ENCODE measurements at places on chromosomes 2 and 18. TPM values are rescaled to one million over a fixed set of nuclear protein-coding genes. Genes with fewer than 3 reads are reported as not detected.

Gene TCF23
- polyA plus RNA-seq = not detected

Gene LAMA3
- not detected for polyA plus RNA-seq

GRCh38 chr18:13630716-13631268, 95.6 kb downstream of the FAM210A start:
- H3K4me3 ChIP-seq = no peak overlapping the region
- H3K27ac ChIP-seq = no peak overlapping the region
- no peaks in the 10 kb centered on the region for H3K27me3 ChIP-seq
- peaks cover 3% of the 10 kb centered on the region for H3K4me1 ChIP-seq

- no peak overlapping the region for H3K27ac ChIP-seq
- no peaks in the 10 kb centered on the region for H3K4me1 ChIP-seq
- H3K27me3 ChIP-seq = no peaks in the 10 kb centered on the region
- no peak for DNase-seq
- H3K4me3 ChIP-seq = no peak overlapping the region
Observed at GRCh38 chr2:17069564-17069963, 403.9 kb upstream of the CYRIA start.

Gene RBM44
- not detected for polyA plus RNA-seq

- no peak overlapping the region for H3K27ac ChIP-seq
- peaks cover 13% of the 10 kb centered on the region for H3K36me3 ChIP-seq
- peaks cover 14% of the 10 kb centered on the region for H3K4me1 ChIP-seq
- peaks cover 3% of the 10 kb centered on the region for H3K27me3 ChIP-seq
Observed at GRCh38 chr2:151265991-151266390, 4.3 kb upstream of the RBM43 start.

DNA sequence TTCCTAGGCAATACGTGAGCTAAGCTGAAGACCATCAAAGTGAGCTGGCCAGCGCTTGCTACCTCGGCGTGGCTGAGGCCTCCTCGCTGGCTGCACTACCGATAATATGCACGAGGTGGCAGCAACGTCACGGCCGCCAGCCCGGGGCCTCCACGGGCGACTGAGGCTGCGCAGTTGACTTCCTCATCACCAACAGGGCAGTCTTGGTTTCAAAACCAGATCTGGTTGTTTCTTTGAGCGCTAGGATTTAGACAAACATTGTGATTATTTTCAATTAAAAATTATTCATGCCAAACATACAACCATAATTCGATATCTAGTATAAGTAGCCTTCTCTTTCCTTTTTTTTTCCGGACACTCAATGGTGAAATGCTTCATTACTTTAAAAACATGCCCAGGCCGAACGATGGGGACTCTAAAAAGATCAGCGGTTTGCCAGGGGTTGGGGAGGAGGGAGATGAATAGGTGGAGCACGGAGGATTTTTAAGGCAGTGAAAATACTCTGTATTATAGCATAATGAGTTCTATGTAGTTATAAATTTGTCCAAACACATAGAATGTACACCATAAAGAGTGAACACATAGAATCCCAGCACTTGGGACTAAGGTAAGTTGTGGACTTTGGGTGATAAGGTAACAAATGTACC, 52.0 kb downstream of the CYBRD1 start:
- no peaks in the 10 kb centered on the region for H3K36me3 ChIP-seq
- H3K27ac ChIP-seq = no peak overlapping the region
- H3K4me1 ChIP-seq = peaks cover 6% of the 10 kb centered on the region
- H3K27me3 ChIP-seq = no peaks in the 10 kb centered on the region

DNA sequence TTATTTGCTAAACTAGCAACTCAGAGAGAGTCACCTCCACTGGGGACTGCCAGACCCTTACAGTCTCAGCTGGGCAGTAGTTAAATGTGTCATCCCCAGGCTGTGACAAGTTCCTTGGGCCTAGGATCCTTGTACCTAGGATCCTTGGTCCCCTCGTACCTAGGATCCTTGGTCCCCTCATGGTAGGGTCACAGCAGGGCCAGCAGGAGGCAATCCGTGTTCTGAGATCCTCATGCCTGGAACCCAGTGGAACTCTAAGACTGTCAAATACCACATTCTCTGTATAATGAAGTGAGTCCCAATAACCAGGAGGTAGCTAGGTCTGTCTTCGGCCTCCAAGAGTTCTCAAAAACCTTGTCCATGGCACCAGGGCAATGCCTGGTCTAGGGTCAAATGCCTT, 60.8 kb downstream of the LYPD6B start:
- DNase-seq = no peak
- no peak overlapping the region for H3K27ac ChIP-seq
- H3K36me3 ChIP-seq = no peaks in the 10 kb centered on the region

DNA sequence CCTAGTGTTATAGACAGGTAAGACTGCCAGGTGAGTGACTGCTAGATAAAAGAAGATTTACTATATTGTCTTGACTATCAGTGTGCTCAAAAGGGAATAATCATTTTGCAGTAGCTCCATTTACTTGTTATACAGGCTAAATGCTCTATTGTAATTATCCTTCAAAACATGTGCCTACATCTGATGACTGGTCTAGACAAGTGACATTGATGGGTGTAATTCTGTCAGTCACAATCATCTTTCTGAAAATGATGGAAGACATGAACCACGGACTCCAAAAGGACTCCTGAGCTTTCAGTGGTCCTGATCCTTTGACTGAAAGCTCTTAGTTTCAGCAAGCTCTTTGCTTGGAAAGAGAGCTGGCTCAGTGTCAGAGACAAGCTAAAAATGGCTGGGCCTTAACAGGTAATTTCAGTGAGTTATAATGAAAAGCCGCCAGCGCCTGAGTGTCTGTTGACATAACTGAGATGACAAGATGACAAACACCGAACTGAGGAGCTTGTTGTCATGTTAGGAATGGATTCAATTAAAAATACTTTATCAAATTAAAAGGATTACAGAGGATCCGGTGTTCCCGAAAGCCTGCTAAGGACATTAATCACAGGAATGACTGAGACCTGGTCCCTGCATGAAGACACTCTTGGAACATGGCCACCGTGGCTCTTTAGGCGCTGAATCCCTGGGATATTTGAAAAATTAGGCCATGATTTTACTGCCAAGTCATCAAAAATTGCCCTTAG, 141.7 kb downstream of the CMPK2 start:
- H3K36me3 ChIP-seq = no peaks in the 10 kb centered on the region
- H3K4me1 ChIP-seq = no peaks in the 10 kb centered on the region
- no peak for DNase-seq
- peaks cover 3% of the 10 kb centered on the region for H3K27me3 ChIP-seq
- no peak overlapping the region for H3K27ac ChIP-seq

DNA sequence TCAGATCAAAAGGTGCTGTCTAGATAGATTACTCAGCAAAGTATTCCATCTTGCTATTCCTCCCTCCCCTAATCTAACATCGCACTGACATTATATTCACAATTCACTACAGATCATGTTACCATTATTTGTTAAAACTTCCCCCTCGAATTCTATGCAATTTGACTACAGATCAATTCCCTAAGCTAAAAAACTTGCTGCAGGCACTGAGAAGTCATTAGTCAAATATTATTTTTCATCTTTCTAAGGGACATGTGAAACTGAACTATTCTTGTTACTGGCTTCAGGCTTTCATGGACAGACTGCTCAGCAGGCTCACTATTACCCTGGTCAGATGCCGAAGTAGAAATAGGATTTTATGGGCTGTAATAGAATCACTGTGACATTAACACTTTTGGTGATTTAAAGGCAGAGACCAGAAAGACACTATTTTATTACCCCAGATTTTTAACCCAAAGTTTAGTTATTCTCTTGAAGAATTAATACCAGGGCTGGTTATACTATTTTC, 15.1 kb downstream of the MYL1 start:
- DNase-seq = no peak
- no peaks in the 10 kb centered on the region for H3K36me3 ChIP-seq
- no peaks in the 10 kb centered on the region for H3K27me3 ChIP-seq
- no peaks in the 10 kb centered on the region for H3K4me1 ChIP-seq

GRCh38 chr18:7273301-7273921, 42.5 kb downstream of the LRRC30 start:
- no peaks in the 10 kb centered on the region for H3K36me3 ChIP-seq
- H3K4me1 ChIP-seq = no peaks in the 10 kb centered on the region
- H3K27ac ChIP-seq = no peak overlapping the region
- H3K27me3 ChIP-seq = peaks cover 2% of the 10 kb centered on the region

- no peak overlapping the region for H3K27ac ChIP-seq
- peaks cover 10% of the 10 kb centered on the region for H3K4me1 ChIP-seq
- H3K36me3 ChIP-seq = no peaks in the 10 kb centered on the region
- H3K4me3 ChIP-seq = no peak overlapping the region
Observed at GRCh38 chr18:23178661-23179081, 43.4 kb downstream of the CABLES1 start.

Gene KCNJ3
- polyA plus RNA-seq = not detected

DNA sequence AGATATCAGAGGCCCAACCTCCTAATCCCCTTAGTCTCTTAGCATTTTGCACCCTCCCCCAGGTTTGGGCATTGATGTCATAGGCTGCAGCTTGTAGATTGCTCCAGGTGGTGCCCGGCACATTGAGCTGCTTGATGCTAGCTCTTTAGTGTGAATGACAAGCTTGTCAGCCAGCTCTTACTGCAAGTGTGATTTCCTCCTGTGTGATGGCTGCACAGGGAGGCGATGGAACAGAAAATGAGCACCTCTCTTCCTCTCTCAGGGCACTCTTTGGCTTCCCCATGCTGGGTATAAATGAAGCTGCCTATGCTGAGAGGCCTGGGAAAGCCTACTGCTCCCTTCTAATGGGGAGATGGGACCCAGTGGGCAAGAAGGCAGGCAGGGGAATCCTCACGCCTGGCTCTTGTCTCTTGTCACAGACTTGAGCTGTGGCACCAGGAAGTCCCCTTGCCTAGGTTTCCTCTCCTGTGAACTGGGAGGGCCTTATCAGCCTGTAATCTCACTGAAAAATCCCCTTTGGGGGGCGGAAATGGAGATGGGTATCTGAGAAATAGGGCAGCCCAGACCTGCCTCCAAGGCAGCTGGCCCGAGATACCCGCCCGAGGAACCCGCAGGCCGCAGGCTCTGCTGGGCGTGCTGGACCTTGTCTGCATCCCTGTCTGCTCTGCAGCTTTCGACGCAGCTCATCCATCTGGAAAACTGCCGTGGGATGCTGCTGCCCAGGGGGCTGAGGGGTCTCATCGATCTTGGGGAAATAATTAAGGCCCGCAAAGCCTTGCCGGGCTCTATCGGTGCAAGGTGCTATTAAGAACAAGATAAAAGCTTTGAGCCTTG, 163.5 kb upstream of the CXCR4 start:
- H3K36me3 ChIP-seq = no peaks in the 10 kb centered on the region
- peaks cover 4% of the 10 kb centered on the region for H3K27me3 ChIP-seq
- H3K4me3 ChIP-seq = peak overlapping the region; percentile 35
- peak; percentile 78 for DNase-seq
- H3K27ac ChIP-seq = peak overlapping the region; percentile 86

GRCh38 chr2:98586551-98587140, 21.7 kb downstream of the COA5 start:
- no peak overlapping the region for H3K4me3 ChIP-seq
- no peak overlapping the region for H3K27ac ChIP-seq
- peaks cover 16% of the 10 kb centered on the region for H3K4me1 ChIP-seq
- DNase-seq = no peak
- H3K27me3 ChIP-seq = no peaks in the 10 kb centered on the region
- H3K36me3 ChIP-seq = peaks cover 20% of the 10 kb centered on the region

- no peaks in the 10 kb centered on the region for H3K4me1 ChIP-seq
- no peaks in the 10 kb centered on the region for H3K36me3 ChIP-seq
- no peak overlapping the region for H3K27ac ChIP-seq
- H3K4me3 ChIP-seq = no peak overlapping the region
- H3K27me3 ChIP-seq = peaks cover 2% of the 10 kb centered on the region
Observed at GRCh38 chr18:1012775-1013174, 108.1 kb downstream of the ADCYAP1 start.

Gene MPP4
- polyA plus RNA-seq = not detected

Gene UGT1A3
- polyA plus RNA-seq = not detected

DNA sequence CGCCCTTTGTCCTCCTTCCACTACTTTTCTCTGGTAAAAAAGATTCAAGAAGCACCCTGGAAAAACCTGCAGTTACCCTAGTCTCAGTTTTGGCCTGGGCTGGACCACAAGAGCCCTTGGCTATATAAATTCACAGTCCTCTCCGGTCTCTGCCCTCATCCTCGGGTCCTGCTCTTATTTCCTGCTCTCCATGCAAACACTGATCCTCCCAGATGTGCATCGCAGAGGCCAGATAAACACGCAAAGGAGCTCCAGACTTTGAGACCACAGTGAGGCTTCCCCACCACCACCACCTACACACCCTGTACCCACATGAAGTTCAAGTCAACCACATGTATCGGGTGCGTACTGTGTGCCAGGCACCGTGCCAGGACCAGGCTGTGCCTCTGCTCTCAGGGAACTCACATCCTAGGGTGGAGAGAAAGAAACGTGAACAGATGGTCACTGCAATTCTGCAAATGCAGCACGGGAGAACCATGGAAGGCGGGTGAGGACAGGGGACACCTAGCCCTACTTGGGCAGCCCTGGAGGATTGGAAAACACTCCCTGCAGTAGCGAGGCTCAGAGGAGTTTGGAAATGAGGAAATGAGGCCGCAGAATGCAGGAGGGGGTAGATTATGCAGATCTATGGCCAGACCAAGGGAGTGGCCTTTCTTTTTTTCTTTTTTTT, 7.4 kb downstream of the CTDSP1 start:
- H3K4me1 ChIP-seq = peaks cover 54% of the 10 kb centered on the region
- peak overlapping the region; percentile 91 for H3K4me3 ChIP-seq
- peak; percentile 75 for DNase-seq
- no peaks in the 10 kb centered on the region for H3K36me3 ChIP-seq
- peaks cover 26% of the 10 kb centered on the region for H3K27me3 ChIP-seq

DNA sequence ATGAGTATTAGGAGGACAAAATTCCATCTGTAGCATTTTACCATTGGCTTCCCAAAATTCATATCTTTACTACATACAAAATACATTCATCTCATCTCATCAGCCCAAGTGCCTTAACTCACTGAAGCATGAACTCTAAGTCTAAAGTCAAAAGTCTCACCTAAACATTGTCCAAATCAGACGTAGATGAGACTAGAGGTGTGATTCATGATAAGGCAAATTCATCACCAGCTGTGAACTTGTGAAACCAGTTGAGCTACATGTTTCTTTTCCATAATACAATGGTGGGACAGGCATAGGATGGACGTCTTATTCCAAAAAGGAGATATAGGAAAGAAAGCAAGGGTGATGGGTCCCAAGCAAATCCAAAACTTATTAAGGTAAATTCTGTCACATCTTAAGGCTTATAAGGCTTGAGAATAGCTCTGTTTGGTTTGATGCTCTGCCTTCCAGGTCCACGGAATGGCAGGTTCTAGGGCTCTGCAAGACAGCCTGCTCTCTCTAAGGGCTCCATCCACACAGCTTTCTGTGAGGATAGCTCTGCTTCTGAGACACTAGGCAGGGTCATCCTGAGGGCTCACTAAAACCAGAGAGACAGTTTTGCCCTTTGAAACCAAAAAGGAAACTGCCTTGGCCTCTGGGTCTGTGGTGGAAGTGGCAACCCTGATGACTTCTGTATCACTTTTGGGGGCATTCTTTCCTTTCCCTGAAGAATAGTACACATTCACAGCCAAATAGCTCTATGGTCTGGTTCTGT, 9.6 kb downstream of the IFIH1 start:
- no peaks in the 10 kb centered on the region for H3K27me3 ChIP-seq
- H3K36me3 ChIP-seq = peaks cover 21% of the 10 kb centered on the region
- H3K4me3 ChIP-seq = no peak overlapping the region
- peaks cover 27% of the 10 kb centered on the region for H3K4me1 ChIP-seq

Gene NPPC
- polyA plus RNA-seq = 0.33 TPM

Gene CFC1
- 0.20 TPM for polyA plus RNA-seq

Measured in immature natural killer cell (primary cell).